Neural crest cell (in vitro differentiated cells): ENCODE measurements at places on chromosomes 1 and 21. TPM values are rescaled to one million over a fixed set of nuclear protein-coding genes. Genes with fewer than 3 reads are reported as not detected.

RGS8 gene
- total RNA-seq = 1.8 and 2.4 TPM in 2 replicates

DRAXIN gene
- 9.7 TPM in 2 replicates for total RNA-seq

REN gene
- not detected in 2 replicates for total RNA-seq

CYP4A11 gene
- not detected in 2 replicates for total RNA-seq

LHX8 gene
- total RNA-seq = not detected in 2 replicates

TPTE gene
- total RNA-seq = not detected in 2 replicates

NPHS2 gene
- total RNA-seq = not detected in 2 replicates

NECAP2 gene
- total RNA-seq = 44.7 and 44.8 TPM in 2 replicates

XCL2 gene
- not detected in 2 replicates for total RNA-seq

GCSAML gene
- total RNA-seq = not detected in 2 replicates

DNA sequence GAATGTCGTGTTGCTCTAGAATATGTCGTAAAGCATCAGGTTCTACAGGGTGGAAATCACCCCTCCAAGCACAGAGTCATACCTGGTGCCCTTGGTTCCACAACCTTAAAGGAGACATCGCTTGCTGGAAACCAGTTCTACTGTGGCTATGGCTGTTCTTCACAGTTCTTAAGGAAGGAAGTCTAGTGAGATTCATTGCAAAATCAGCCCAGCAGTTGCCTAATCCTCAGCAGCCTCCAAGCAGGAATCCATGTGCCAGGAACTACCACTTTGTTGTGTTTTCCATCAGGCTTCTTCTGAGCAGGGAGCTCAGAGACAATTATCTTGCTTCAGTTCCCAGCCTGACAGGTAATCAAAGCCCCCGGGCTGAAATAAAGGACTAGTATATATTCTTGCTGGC, 45.0 kb upstream of the SLC35F3 start:
- no peak for DNase-seq

- DNase-seq = no peak
Observed at GRCh38 chr1:31934706-31935629, 3.2 kb downstream of the PTP4A2 start.

DNA sequence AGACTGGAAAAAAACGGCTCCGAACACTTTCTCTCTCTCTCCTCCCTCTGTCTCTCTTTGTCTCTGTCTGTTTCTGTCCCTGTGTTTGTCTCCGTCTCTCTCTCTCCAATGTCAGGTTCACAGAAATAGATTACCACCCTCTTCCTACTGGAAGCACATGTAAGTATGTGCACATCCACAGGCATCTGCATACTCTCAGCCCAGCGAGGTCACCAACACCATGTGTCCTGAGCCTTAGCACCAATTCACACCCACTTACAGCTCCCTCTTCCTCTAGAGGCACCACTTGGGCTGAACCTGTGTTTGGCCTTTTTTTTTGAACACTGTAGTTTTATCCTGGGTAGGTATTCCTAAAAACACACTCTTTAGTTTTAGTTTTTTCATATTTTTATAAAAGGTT, 130.5 kb downstream of the ETS2 start:
- DNase-seq = no peak

DNA sequence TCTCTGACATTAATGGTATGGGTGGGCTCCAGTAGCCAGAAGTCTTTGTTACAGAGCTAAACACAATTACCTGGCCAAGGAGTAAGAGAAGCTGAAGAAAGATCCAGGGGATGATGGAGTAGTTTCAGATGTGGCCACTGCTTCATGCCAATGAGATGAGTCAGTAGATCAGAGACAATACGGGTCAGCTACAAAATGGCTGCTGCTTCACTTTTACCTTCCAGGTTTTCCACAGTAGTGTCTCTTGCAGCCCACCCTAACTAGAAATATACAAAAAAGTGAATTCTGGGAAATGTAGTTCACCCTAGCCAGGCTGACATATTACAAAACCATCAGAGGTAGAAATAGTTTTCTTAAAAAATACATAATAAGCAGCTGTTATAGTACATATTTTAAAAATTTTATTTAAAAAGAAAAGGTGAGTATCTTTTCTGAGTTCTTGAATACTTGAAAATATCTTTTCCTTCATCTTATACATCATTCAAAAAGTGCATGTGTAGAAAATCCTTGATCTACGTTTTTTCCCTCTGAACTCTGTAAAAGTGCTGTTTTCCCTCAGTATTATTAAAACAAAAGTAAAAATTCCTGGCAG, 36.1 kb downstream of the LRIF1 start:
- no peak for DNase-seq

GRCh38 chr1:60527567-60527966, 454.0 kb upstream of the C1orf87 start:
- DNase-seq = no peak

DNA sequence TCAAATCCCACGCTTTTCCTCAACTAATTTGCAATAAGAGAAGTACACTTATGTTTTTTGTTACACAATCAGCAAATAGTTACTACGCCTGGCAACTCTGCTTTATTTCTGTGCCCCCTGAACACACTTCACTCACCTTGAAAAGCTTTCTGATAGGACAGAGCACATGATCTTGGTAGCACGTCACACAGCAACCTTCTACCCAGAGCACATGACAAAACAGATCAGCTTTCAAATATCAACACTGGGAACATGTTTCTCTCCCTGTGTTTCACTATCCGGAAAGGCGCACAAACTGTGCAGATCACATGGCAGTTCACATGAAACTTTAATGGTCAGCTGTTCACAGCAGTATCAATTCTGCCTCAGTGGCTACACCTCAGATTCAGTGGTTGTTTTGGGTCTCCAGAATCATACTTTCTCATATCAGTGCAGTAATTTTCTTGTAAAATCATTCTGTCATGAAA, 2.2 kb downstream of the SLC19A2 start:
- DNase-seq = no peak

GRCh38 chr1:201659572-201659971, 120.6 kb downstream of the NAV1 start:
- no peak for DNase-seq

DNA sequence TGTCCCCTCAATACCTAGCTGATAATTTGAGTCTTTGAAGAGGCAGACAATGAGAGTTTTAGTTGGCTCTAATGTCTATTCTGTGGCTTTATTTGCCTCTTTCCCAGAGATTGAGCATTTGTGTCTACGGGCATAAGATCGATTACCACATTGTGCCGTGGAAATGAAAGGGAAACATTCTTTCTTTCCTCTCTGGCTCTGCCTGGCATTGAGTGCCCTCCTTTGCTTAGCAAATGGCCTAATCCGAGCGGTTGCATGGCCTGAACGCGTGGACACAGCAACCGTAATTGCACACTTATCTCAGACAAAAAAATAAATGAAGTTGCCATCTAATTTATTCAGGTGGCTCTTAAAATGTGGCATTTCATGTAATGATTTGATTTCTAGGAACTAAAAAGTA, 247.9 kb downstream of the ADGRL2 start:
- DNase-seq = no peak

- DNase-seq = no peak
Observed at GRCh38 chr1:67689267-67690017, 4.4 kb downstream of the GADD45A start.

DNA sequence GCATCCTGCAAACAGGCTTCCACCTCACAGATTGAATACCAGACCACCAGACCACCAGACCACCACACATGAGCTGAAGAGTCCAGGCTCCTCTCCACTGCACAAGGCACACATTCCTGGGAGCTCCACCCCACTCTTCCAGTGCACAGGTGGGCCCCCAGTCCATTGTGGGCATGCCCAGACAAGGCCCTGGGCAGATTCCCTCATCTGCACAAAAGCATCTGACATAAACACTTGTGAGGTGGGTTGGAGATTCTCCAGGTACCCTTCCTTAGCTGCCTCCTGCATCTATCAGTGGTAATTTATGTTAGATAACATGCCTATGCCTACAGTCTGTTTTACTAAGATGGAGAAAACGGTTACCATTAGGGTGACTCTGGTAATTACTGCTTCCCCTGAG, 11.6 kb upstream of the CTBS start:
- DNase-seq = no peak

DNA sequence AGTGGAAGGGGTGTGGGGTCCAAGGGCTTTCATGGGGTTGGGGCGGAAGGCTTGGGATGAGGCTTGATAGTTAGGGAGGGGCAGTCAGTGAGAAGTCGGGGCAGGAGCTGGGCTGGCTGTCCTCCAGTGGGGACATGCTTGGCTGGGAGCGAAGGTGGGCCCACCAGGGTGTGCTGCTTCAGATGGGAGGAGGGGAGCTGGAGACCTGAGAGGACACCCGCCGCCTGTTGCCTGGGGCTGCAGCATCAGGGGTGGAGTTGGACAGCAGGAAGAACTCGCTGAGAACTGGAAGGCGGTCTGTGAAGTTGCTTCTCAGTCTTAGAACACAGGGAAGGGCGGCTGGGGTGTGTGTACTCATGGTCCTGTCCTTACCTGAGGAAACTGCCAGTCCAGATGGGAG, 1.6 kb downstream of the THEM5 start:
- no peak for DNase-seq

DNA sequence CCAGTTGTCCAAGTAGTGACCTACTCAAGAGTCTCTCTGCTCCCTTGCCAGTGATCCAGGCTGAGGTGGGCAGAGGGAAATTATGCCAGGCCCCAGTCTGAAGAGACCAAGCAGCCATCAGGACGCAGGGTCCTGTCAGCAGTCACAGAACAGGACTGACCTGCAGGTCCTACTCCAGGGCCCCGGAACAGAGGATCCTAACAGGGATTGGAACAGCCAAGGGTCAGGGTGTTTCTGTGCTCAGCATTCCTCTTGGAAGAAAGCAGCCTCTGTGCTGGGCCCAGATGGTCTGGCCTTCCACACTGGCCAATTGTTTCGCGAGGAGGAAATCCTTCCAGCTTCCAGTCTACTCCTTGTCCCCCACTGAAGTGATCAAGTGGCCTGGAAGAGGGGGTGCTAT, 41.6 kb upstream of the USP1 start:
- DNase-seq = peak; percentile 21

DNA sequence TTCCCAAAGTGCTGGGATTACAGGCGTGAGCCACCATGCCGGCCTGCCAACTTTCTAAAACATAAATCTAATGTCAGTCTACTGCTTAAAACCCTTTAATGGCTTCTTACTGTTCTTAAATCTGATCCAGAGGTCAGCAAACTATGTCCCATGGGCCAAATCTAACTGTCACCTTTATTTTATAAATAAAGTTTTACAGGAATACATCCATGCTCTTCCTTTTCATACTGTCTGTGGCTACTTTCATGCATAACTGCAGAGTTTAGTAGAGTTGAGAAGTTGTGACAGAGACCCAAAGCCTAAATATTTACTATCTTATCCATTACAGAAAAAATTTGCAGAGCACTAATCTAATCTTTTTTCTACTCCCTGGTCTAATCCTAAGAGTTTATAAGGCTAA, 3.8 kb downstream of the ERI3 start:
- no peak for DNase-seq

DNA sequence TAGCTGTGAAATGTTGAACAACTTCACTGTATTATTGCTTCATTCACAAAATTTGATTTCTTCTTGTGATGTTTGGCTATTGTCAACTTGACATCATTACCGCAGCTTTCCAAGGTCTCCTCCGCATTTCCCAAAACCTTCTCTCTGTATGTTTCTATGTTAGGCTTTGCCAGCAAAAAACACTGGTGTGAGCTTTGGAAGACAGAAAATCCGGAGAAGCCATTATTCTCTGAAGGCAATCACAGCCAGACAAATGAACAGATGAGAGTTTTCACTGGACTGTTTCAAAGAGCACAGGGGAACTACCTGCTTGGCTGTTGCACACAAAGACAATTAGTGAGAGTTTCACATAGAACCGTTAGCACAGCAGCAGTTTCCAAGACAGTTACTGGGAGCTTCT, 609.6 kb downstream of the BRINP3 start:
- DNase-seq = no peak

GRCh38 chr1:109917051-109917767, 6.6 kb downstream of the CSF1 start:
- no peak for DNase-seq

GRCh38 chr21:25916226-25916625, 181.5 kb downstream of the GABPA start:
- no peak for DNase-seq

DNA sequence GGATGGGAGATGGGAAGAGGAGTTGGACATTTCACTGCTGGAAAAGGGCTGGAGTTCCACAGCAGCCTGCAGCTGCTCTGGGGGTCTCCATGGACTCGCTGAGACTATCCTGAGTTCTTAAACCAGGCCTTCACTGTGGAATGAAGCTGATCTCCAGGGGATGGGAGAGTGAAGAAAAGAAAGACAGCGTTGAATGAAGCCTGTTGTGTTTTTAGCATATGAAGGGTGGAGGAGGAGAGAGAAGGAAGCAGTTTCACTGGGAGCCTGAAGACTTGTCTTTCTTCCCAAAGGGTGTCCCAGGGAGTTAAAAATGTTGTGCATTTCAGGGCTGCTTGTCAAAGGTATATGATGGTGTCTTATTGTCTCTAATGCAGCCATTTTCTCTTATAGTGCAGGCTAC, 9.2 kb downstream of the ROR1 start:
- no peak for DNase-seq

GRCh38 chr1:17236779-17237560, 11.9 kb upstream of the PADI3 start:
- peak; percentile 98 for DNase-seq

- DNase-seq = no peak
Observed at GRCh38 chr1:200749090-200749489, 10.4 kb downstream of the CAMSAP2 start.

- no peak for DNase-seq
Observed at GRCh38 chr1:168825820-168826219, 96.8 kb upstream of the DPT start.
